Activated CD4-positive, alpha-beta T cell treated with anti-CD3 and anti-CD28 coated beads for 1 hour (primary cell): ENCODE measurements at places on chromosomes 13 and 19.

DNA sequence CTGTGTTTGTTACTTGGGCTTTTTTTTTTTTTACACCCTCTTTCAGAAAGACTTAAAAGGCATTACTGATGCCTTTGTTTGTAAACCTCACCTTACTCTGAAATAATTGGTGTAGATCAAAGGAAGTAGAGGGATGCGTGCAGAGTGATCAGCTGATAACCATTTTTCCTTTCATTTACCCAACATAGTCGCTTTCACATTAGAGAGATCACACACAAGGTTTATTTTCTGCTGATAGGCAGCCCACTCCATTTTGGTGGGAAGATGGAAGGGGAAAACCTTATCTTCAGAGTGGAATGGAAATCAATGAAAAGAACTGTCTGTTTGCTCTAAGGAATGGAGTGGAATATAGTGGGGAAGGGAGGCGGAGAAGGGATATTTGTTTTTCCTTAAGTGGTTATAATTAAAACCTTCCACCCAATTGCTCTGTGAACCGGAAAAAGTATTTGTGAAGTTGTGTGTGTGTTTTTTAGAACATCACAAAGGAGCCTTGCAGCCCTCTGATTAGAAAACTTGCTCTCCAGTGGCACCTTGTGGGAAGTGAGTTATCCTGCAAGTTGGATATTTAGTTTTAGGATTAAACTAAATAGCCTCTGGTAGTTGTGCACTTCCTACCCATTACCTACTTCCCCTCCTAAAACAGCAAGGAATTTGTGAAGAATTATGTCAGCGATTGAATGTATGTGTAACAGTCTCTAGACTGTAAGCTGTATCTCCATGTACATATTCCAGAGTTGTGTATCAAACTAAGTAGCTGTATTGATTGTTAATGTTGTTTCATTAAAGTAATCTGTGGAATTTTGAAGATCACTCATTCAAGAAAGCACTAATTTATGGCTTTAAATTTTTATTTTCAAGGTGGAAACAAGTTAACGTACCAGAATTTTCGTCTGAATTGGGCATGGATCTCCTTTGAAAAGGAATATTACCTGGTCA is 76.8 kb downstream of the FREM2 start:
- no peak for DNase-seq

- DNase-seq, result no peak
These were observed 144.7 kb upstream of the KLF12 start for GRCh38 chr13:74278901-74279300.

DNA sequence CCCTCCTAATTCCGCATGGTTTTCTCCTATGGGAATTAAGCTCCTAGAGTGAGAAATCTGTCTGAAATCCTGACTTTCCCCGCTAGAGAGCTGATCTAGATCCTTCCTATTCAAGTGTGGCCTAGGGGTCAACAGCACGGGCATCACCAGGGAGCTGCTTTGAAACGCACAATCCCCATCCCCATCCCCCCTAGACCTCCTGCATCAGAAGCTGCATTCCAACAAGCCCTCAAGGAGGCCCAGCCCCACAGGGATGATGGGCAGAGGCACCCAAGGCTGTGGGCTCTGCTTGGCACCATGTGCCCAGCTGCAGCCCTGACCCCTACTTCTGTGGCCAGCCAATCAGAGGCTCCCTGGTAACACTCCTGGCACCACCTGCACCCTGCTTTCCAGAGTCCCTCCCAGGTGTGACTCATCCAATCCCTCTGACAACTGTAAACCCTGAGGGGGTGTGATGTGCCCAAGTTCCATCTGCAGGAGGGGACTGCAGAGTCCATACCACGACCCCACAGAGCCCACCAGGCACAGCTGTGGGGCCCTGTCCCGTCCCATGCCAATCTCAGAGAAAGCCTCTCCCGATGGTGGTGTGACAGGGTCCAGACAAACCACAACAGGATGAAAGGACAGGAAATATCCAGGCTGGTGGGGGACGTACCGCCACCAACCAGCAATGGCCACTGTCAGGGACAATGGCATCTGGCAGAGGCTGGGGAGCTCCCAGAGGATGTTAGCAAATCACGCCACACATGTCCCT is 19.8 kb upstream of the SLC35E1 start:
- no peak for DNase-seq

DNA sequence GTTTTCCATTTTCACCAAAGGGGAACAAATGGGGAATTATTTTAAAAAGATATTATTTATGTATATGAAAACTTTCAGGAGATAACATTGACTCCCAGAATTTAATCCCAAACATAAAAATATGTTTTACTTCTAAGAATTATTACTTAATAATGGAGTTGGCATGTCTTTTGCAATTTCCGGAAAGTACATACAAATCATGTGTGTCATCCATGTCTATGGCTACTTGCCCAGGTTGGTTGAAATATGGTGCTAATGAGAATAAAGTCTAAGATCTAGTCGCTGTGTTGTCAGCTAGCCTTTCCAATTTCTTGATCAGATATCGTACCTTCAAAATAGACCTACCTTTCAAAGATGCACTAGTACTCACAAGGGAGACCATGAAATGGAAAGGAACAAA is 1003.2 kb upstream of the PCDH20 start:
- no peak for DNase-seq

- DNase-seq, result no peak
These were observed 1.3 kb upstream of the LCP1 start for GRCh38 chr13:46183018-46183946.

DNA sequence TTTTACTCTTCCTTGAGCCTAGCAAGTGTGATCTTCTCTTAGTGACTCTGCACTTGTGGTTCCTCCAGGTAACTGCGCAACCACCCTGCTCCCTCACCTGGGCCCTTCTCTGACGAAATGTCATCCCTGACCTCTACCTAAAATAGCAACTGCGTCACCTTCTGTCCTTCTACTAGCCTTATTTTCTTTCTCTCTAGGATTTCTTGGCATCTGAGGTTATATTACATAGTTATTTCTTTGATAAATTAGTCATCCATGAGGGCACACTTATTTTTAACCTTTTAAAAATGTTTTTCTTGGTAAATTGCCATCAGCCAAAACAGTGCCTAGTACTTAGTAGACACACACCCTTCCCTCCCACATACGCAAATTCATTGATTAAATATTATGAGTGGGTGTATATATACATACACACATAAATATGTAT is 355.5 kb downstream of the ENOX1 start:
- DNase-seq, result no peak

DNA sequence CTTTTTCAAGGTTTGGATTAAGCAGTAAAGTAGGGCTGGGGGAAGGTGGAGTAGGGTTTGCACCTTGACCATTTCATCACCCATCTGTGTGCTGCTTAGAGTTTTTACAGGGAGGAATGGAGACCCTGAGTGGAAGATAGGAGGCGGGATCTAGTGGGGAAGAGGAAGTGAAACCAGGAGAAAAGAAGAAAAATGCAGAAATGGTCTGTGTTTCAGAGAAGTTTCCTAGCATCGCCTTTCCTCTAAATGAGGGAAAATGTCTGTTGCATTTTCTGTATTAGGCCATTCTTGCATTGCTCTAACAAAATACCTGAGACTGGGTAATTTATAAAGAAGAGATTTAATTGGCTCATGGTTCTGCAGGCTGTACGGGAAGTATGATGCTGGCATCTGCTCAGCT is 64.1 kb downstream of the TPT1 start:
- no peak for DNase-seq

DNA sequence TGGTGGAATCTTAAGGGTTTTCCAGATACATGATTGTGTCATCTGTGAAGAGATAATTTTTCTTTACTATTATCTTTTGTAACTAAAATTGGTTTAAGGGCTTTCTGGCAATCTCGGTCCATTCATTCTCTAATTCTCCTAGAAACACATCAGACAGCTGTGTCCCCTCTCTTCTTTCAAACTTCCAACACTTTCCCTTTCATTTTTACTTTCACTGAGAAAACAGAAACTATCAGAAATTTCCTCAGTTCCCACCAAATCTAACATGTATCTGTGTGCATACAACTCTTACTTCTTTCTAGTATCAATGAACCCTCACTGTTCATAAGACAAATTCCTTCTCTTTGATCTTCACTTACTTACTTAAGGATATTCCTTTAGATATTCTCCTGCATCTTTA is 40.2 kb downstream of the KCNRG start:
- no peak for DNase-seq

DNA sequence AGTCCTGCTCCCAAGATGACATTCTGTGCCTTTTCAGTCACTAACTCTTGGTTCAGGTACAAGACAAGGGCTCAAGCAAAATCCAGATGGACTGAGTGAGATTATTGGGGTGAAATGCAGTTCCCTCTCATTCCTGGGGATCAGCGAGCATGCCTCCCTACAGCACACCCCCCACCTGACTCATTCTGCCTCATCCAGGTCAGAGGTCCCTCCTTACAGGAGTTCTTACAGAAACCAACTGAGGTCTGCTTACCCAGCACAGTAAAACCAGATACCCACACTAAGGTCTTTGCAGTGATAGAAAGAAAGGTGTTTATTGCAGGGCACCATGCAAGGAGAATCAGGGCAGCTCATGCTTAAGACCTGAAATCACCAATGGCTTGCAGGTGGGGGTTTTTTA is 21.6 kb upstream of the MRI1 start:
- no peak for DNase-seq

DNA sequence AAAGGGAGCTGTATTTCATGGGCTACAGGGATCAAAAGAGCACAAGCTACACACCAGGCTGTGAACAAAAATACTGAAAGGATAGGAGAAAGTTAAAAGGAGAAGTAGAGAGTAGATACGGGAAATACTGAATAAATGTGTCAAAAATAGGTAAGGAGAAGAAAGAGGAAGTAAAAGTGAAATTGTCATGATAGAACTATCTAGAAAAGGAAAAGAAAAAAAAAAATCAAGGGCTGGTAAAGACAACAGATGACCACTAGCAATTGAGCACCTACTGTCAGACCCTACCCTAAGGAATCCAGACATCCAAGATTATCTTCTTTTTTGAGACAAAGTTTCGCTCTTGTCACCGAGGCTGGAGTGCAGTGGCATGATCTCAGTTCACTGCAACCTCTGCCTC is 4.8 kb downstream of the RUBCNL start:
- no peak for DNase-seq

GRCh38 chr19:1311543-1312091 is 25.9 kb downstream of the EFNA2 start:
- no peak for DNase-seq

- DNase-seq, result no peak
These were observed 14.0 kb downstream of the B3GLCT start for GRCh38 chr13:31213651-31214289.

- DNase-seq, result no peak
These were observed 580.6 kb upstream of the SPRY2 start for GRCh38 chr13:80921541-80921940.

GRCh38 chr13:36820222-36820621 is 1.2 kb downstream of the RFXAP start:
- no peak for DNase-seq

GRCh38 chr19:13025819-13026456 is 30.7 kb downstream of the NFIX start:
- DNase-seq, result no peak

- no peak for DNase-seq
These were observed 1120.7 kb downstream of the DIAPH3 start for GRCh38 chr13:59043016-59043415.

DNA sequence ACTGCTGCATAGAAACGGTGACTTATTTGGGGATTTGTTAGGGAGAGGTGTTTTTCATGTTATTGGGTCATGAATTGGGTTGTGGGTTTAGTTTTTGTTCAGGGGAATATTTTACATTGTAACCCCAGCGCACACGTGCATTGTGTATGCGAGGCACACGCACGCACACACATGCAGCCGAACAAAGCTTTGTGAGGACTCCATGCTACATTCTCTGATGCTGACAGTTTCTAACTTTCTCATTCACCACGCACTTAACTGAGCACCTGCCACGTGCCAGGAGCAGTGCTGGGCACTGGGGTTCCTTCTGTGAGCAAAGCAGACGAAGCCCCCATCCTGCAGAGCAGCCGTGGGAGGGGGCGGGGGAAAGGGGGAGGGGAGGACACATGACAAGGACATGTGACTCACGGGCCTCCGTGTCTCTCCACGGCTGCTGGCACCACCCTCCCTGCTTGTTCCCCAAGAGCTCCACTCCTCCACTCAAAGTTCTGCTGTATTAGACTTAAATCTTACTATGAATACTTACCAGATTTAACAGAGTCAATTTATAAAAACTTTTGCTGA is 55.6 kb downstream of the SLC7A9 start:
- DNase-seq, result no peak

DNA sequence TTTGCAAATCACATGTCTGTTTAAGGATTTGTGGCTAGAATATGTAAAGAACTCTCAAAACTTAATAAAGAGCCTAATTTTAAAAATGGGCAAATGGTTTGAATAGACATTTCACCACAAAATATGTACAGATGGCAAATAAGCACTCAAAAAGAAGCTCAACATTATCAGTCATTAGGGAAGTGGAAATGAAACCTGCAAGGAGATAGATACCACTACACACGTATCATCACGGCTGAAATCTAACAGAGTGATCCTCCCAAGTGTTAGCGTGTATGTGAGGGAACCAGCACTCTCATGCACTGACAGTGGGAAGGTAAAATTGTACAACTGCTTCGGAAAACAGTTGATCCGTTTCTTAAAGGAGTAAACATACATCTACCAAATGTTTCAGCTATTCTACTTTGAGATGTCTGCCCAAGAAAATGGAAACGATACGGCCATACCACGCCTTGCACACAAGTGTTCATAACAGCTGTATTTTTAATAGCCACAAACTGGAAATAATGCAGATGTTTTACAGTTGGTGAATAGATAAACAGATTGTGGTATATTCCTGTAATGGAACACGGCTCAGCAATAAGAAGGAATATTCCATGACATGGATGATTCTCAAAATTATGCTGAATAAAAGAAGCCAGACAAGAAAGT is 14.5 kb downstream of the ARHGEF7 start:
- no peak for DNase-seq

DNA sequence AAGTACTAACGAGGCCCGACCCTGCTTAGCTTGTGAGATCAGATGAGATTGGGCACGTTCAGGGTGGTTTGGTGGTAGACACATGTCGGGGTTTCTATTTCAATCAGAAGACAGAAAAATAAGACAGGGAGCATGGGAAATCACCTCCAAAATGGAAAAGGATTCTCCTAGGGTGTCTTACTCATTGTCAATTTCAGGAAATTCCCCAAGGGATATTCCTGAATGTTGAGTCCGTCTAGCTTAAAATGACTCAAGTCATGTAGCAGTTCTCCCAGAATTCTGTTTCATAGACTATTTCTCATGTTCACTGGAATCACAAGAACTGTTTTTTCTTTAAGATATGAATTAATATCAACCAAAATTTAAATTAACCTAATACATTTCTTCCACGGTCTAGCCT is 380.1 kb downstream of the EFNB2 start:
- DNase-seq, result no peak

DNA sequence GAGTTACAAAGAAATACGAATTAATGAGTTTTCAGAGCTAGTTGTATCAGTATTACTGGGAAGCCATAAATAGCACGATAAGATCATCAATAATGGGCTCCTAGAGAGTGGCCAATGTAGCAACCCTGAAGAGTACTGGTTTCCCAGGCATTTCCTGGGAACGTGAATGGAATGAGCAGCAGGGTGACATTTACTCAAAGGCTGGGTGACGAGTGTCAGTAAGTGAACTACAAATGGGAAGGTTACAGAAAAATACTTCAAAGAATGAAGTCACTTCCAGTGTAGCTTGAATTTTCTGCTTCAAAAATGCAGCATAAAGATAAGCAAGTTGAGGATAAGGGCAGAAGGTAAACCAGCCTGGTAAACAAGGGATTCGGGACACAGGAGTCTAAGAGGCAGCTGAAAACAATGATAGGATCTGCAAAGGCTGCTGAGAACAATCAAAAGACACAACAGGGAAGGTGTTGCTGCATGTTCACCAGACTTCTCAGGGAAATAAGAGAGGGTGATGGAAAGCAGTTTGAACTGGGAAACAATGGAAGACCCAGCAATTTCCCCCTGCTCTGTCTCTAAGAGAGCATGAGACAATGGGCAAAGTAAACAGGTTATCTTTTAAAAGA is 48.6 kb upstream of the POSTN start:
- DNase-seq, result no peak
